Mammary epithelial cell (primary cell): ENCODE measurements at places on chromosomes 5 and 9. TPM values are rescaled to one million over a fixed set of nuclear protein-coding genes. Genes with fewer than 3 reads are reported as not detected.

The OR1Q1 gene
- 0.17 TPM for total RNA-seq

The GADD45G gene
- total RNA-seq: 1.0 TPM

The GPX3 gene
- total RNA-seq: 0.43 TPM in 1 of 2 replicates, not detected in the other

The PCDHGB6 gene
- total RNA-seq: 3.7 TPM

The CNTFR gene
- not detected in 2 replicates for total RNA-seq

DNA sequence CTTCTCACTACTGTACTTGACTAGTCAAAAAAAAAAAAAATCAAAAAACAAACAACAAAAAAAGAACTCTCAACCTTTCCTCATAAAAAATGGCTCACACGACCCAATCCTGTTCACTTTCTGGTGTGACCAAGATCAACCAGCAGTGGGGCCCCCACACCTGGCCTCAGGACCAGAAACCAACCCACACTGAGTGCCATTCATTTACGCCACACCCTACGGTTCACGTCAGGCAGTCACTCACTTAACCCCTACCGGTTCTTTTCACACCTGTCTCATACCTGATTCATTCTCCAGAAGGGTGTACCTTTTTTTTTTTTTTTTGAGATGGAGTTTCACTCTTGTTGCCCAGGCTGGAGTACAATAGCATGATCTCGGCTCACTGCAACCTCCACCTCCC lies 5.7 kb downstream of the SUSD1 start:
- peak; percentile 86 for DNase-seq

GRCh38 chr5:1751864-1752822 lies 47.5 kb downstream of the MRPL36 start:
- no peak for DNase-seq

- DNase-seq: no peak
Measured at GRCh38 chr5:44713446-44713845, 95.3 kb upstream of the MRPS30 start.

DNA sequence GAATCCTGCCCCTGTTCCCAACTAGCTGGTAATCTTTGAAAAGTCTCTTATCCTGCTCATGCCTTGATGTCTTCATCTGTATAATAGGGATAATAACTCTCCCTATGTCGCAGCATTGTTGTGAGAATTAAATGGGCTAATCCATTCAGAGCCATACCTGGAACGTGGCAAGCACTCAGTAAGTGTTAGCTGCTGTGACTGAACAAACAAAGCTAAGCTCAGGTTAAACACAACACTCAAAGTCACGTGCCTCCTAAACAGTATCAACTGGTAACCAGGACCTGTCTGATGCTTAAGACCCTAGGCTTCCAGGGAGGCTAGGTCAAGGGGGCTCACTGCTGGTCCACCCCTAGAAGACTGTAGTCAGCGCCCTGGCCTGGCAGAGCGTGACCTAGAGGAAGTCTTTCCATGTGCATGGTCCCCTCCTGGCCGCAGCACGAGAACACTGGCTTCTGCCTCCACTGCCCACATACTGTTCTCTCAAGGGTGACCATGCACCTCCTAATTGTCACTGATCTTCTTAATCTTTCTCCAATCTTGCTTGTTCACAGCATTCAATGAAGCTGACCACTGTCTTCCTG lies 211.1 kb downstream of the TTLL11 start:
- no peak for DNase-seq

DNA sequence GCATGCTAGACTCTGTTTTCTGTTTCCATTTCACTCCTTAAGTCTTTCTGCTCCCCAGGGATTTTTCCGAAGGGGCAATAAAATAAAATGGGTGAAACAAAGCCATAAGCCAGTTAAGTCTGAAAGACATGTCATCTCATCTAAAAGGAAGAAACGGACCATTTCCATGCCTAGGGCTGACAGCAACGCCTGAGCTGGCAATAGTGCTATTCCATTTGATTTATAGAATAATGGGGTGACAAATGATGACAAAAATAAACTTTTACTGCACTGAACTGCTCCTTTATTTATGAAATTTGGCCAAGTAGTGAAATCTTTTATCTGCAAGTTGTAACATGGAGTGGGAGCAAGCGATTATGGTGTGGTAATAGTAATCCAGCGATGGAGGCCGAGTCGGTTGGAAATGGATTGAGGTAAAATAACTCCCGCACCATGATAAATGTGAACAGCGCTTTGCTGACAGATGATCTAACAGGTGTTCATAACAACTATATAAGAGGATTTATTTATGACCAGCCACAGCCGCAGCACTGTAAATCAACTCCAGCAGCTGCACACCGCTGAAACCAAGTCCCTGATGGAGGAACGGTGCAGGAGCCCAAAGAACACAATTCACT lies 219.8 kb upstream of the TBCA start:
- DNase-seq: no peak

DNA sequence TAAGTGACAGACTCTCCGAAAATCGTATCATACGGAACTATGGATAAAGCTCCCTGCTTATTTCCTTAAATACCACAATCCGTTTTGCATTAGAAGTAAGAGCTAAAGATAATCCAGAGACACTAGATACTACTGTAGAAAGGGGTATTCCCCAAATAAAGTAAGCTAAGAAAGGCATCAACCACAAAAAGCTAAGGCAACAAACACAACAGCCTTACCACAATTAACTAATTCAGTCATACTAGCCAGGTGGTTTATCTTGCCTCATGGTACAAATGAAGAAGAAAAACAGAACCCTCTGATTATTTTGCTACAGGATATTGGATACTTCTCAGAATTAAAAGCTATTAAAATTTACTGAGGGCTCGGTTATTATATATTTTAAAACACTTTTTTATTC lies 14.1 kb downstream of the ERP44 start:
- no peak for DNase-seq
